ENCODE measurements at places on chromosomes 2 and 18.

GRCh38 chr18:7645756-7646155, 78.6 kb downstream of the PTPRM start:
- no peak for DNase-seq

GRCh38 chr2:84443477-84443876, 15.6 kb downstream of the SUCLG1 start:
- no peak for DNase-seq

DNA sequence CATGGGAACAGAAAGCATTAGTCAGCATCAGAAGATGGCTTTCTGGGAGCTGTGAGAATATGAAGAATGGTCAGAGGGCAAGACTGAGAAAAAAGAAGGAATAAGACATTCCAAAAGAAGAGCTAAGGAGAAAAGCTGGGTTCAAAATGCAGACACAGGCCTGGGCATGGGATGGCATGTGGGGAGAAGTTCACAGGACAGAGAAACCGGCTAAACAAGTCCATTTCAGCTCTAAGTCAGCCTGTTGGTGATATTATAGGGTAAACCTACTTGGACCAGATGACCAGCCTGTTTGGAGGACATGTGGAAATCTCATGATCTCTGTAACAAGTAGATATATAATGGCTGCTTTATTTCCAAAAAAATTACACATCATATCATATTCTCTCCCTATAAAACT, 91.7 kb upstream of the MEIS1 start:
- no peak for DNase-seq

- DNase-seq = no peak
These were observed 83.4 kb downstream of the MTCL1 start for GRCh38 chr18:8788503-8789429.

DNA sequence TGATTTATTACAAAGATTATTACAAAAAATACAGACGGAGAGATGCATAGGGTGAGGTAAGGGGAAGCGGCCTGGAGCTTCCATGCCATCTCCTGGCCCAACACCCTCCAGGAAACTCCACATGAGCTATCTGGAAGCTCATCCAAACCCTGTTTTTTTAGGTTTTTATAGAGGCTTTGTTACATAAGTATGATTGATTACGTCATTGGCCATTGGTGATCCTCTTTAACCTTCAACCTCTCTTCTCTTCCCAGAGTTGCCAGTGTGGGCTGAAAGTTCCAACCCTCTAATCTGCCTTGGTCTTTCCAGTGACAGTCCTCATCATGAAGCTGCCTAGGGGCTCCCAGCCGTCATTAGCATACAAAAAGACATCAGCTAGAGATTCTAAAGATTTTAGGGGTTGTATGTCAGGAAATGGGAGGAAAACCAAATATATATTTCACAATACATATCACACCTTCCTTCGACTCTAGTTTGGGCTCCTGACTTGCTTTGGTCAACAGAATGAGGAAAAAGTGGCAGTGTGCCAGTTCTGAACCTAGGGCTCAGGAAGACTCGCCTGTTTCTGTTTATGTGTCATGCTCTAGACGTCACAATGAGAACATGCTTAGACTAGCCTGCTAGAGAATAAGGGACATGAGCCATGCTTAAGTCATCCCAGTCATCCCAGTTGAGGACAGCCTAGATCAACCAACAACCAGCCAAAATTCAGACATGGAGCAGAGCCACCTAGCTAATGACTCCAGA, 54.1 kb downstream of the ETAA1 start:
- no peak for DNase-seq

All from AG09319 (cell line).